Stimulated activated CD4-positive, alpha-beta T cell treated with anti-CD3 and anti-CD28 coated beads, Interleukin-1b, Interleukin-23, amount 100 ng/mL, for 1 hour (primary cell): ENCODE measurements at places on chromosomes 12 and 14.

DNA sequence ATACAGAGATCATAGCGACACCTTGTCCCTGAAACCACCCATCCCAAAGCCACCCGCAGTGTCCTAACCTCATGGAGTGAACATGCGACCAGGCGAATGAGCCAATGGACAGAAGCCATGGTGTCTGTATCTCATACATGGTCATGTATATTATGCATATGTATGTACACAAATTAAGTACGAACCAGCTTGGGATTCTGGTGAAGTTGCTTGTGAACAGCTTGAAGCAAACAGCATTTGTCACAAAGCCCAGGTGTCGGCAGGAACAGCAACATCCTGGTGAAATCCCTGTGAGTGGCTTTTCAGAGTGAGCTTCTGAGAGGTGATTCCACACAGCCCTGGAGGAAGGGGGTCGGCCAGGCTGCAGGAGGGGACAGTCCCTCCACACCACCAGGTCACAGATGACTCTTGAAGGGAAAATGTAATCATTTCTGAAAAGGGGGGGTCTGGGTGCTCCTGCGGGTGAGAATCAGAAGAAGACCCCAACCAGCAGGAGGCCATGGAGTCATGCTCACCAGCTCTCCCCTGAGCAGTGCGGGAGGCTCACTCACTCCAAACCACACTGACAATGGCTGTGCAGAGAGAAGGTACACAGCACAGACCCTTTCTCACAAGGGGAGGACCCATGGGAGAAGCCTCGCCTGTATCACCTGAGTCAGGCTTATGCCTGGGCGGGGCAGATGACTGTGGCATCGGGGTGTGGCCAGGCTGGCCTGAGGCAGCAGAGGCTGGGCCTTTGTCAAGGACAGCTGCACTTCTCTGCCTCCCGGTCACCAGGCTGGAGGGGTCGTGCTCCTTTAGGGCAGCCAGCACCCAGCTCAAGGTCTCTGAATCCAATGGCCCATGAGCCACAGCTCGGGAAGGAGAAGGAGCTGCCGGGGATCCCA is 14.3 kb downstream of the CHGA start:
- DNase-seq = no peak

DNA sequence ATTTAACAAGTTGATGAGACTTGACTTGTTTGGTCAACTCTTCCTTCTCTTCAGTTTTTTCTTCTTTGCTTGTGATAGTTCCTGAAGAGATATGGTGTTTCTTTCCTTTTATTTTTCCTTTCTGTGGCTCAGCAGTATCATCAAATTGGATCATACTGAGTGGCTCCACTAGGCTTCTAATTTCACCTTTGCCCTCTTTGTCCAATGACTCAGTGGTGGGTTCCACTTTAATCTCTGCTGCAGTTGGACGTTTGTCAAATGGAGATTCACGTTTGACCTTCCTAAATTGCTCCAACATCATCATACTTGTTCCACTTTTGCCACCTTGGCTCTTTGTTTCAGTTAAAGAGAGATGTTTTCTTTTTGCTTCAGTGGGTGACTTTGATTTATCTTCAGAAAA is 41.5 kb downstream of the FAM186A start:
- no peak for DNase-seq

DNA sequence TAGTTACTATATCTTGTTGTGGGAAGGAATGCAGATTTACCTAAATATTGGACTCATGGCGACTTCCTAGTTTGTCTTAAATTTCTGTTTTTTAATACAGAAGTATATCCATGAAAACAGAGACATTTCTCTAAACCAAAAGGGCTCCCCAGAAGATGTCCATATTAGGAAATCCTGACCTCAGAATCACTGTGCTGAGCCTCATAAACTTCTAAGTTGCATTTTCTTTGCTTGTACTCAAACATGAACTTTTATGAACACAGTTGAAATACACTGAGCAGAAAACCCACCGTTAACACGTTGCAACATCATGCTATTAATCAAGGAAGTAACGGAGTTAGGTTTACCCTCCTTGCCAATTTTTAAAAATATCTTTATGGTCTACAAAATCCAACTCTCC is 42.9 kb upstream of the NR2C1 start:
- DNase-seq = no peak

GRCh38 chr12:119936705-119937311 is 52.2 kb upstream of the BICDL1 start:
- DNase-seq = no peak

DNA sequence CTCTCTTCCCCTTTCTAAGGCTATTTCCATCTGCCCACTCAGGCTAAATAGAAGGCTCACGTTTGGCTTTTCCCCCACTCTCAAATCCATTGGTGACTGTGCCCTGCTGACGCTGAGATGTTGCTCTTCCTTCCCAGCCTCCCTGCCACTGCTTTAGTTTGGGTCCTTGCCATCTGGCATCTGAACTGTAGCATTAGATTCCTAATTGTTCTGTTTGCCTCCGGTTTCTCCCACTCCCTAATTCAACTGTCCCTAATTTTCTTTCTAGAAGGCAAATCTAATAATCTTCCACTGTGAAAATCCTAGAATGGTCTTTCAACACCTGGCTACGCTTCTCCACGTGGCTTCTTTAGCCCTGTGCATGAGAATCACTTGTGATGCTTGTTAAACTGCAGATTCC is 37.6 kb upstream of the SMOC1 start:
- no peak for DNase-seq

DNA sequence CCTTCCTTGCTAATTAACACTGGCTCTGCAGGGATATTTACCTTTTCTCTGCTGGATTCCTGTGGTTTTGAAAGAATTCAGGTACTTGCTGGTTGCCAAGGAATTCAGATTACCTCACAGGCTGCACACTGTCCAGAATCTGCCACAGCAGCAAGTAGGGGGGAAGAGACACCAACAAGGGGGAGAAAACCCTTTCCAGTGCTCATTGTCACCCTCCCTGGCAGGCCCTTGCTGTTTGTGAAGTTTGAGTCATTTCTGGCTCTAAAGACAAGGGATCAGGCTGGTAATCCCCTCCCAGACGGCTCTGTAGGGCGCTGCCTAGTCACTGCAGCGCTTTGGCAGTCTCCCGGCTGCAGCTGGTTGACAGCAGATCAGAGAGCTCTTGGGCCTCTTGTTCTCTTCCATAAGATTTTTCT is 50.8 kb downstream of the TTLL5 start:
- no peak for DNase-seq

- no peak for DNase-seq
These were observed 28.7 kb upstream of the CCND2 start for GRCh38 chr12:4244868-4245267.

DNA sequence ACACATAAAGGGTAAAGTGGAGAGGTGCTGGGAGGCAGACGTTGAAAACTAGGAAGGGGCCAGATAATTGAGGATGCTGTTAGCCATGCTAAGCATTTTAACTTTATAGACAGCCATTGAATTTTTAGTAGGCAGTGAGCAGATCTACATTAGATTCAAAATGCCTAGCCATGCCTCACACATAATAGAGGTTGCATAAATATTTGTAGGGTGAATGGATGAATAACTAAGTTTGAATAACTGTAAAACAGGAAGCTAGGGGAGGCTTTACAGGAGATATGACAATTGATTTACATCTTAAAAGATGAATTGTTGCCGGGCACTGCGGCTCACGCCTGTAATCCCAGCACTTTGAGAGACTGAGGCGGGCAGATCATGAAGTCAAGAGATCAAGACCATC is 12.3 kb upstream of the CCNT1 start:
- DNase-seq = no peak
